ENCODE measurements at places on chromosomes 3 and 15.
A peak's percentile ranks its signal among the peaks of the same experiment; 100 is the strongest.

- no peak for DNase-seq
Observed at GRCh38 chr3:190616637-190617036, 102.8 kb downstream of the IL1RAP start.

GRCh38 chr15:80831606-80832224 lies 52.5 kb downstream of the CEMIP start:
- no peak for DNase-seq

- no peak for DNase-seq
Observed at GRCh38 chr15:67358812-67359211, 104.2 kb downstream of the IQCH start.

- DNase-seq, result no peak
Observed at GRCh38 chr3:65582012-65582717, 456.6 kb downstream of the MAGI1 start.

DNA sequence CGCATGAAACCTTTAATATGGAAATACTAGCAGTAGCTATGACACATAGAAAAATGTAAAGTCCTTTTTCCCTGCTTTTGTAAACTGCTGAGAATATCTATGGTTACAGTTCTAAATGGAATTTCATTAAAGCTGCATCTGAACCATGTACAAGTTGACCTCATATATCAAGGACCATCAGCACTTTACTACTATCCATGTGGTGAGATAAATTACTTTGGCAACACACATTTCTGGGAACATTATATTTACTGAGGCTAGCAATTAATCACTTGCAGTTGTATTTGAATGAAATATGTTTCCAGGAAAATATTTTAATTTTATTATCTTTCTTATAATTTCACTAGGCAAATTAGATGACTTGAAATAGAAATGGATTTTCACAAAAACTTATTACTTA lies 545.5 kb downstream of the NAALADL2 start:
- DNase-seq, result no peak

DNA sequence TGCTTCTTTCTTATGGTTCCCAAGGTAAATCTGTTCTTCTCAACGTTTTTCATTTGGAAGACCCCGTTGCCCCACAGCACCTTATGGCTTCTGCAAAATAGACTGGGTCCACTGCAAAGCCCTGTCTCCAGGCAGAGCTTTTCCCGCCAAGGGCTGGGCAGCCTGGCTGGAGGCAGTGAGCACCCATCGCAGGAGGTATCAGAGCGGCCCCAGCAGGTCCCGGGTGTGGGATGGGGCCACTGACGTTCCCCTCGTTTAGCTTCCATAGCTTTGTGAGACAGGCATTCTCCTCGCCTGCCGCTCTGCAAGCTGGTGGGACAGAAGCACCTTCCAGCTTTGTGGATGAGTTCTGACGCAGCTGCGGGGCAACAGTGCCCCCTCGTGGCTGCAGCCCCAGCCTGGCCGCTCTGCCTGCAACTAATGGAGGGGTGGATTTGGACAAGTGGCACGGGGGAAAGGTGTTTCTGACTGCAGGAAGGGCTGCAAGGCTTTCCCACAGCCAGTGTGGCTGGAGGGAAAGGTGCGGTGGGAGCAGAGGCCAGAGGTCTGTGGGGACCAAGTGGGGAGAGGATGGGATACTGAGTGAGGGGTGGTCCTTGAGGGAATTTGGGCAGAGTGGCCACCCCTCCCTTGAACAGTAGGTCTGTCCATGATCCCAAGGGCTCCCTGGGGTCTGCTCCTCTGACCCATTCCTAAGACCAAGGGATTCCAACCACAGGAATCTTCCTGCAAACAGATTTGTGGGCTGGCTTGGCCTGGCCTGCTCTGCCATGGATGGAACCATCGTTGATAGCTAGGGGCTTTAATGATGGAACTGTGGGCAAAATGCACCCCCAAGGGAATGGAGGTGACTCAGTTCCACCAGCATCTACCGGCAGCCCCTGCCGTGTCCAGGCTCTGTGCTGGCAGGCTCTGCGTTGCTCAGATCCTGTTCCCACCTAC lies 99.4 kb downstream of the FBLN2 start:
- DNase-seq, result peak; percentile 70

Data from activated CD4-positive, alpha-beta T cell treated with anti-CD3 and anti-CD28 coated beads, Interleukin-2, amount 50 U/mL, for 4 hours (primary cell).